ENCODE measurements at places on chromosomes 4 and X. TPM values are rescaled to one million over a fixed set of nuclear protein-coding genes. Genes with fewer than 3 reads are reported as not detected.
A peak's percentile ranks its signal among the peaks of the same experiment; 100 is the strongest.

PDCL2 gene
- not detected for total RNA-seq

RAP2C gene
- total RNA-seq, result 44.3 TPM

TRPC3 gene
- 0.24 TPM for total RNA-seq

ABCD1 gene
- 19.7 TPM for total RNA-seq

GPRASP1 gene
- 3.5 TPM for total RNA-seq

HAUS3 gene
- 11.7 TPM for total RNA-seq

AIMP1 gene
- total RNA-seq, result 41.2 TPM

SERPINA7 gene
- not detected for total RNA-seq

SMIM31 gene
- total RNA-seq, result not detected

TMEM187 gene
- total RNA-seq, result 19.3 TPM

MAGEA10 gene
- total RNA-seq, result not detected

DNA sequence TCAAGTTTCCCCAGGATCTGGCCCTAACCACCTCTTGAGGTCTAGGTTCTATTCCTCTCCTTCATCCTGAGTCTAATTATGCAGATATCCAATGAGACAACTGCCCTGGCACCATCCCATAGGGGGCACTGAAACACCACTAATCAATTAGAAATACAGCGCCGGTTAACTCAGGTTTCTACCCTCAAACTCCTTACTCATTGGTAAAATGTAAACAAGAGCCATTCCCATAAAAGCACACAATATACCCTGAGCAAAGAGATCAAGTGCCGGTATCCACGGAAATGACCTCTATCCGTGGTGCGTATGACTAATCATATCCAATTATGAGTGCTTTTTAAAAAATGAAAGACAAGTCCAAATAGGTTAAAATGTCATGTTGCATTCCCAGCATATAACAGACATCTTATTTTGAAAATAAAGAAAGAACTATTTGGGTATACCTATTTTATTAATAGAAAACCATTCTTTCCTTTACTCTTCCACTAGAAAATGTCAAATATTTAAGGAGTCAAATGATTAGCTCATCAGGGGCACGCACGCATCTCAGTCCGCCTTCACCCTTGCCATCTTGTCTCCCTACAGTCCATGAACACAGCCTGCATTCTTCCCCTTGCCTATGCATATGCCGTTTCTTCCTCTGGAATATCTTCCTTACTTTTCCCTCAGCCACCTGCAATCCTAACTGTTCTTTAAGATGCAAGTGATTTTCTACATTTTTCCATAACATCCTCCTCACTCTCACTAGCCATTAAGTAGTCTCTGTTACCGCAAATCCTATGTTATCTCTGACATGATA is 141.1 kb downstream of the MAML3 start:
- H3K27me3 ChIP-seq, result no peaks in the 10 kb centered on the region
- H3K27ac ChIP-seq, result peak overlapping the region; percentile 87
- peaks cover 2% of the 10 kb centered on the region for H3K36me3 ChIP-seq
- H3K4me1 ChIP-seq, result peaks cover 13% of the 10 kb centered on the region
- peak; percentile 88 for DNase-seq
- H3K4me3 ChIP-seq, result peak overlapping the region; percentile 12

GRCh38 chr4:173025131-173025530 is 143.5 kb upstream of the GALNT7 start:
- no peak overlapping the region for H3K4me3 ChIP-seq
- H3K27ac ChIP-seq, result no peak overlapping the region
- H3K36me3 ChIP-seq, result no peaks in the 10 kb centered on the region
- peaks cover 11% of the 10 kb centered on the region for H3K4me1 ChIP-seq

GRCh38 chrX:75784680-75785491 is at the start of gene MAGEE2:
MAGEE2 (minus strand) TSS chrX:75785254; CDS start chrX:75785051, 203 bp downstream.
- no peaks in the 10 kb centered on the region for H3K27me3 ChIP-seq
- no peak for DNase-seq
- no peaks in the 10 kb centered on the region for H3K4me1 ChIP-seq
- H3K36me3 ChIP-seq, result no peaks in the 10 kb centered on the region

- no peak overlapping the region for H3K27ac ChIP-seq
- DNase-seq, result no peak
- no peak overlapping the region for H3K4me3 ChIP-seq
- peaks cover 7% of the 10 kb centered on the region for H3K36me3 ChIP-seq
Measured at GRCh38 chrX:63434206-63434605, 83.1 kb upstream of the SPIN4 start.

GRCh38 chr4:57360681-57361080 is 250.5 kb upstream of the IGFBP7 start:
- H3K27ac ChIP-seq, result no peak overlapping the region
- no peak for DNase-seq
- H3K27me3 ChIP-seq, result peaks cover 4% of the 10 kb centered on the region
- no peaks in the 10 kb centered on the region for H3K36me3 ChIP-seq

- DNase-seq, result no peak
- no peak overlapping the region for H3K4me3 ChIP-seq
- H3K27me3 ChIP-seq, result no peaks in the 10 kb centered on the region
- H3K36me3 ChIP-seq, result peaks cover 12% of the 10 kb centered on the region
- H3K4me1 ChIP-seq, result peaks cover 3% of the 10 kb centered on the region
Measured at GRCh38 chr4:53267026-53267425, 98.8 kb downstream of the SCFD2 start.

GRCh38 chrX:19736389-19736788 is 151.0 kb downstream of the SH3KBP1 start:
- peaks cover 5% of the 10 kb centered on the region for H3K4me1 ChIP-seq
- no peaks in the 10 kb centered on the region for H3K27me3 ChIP-seq

DNA sequence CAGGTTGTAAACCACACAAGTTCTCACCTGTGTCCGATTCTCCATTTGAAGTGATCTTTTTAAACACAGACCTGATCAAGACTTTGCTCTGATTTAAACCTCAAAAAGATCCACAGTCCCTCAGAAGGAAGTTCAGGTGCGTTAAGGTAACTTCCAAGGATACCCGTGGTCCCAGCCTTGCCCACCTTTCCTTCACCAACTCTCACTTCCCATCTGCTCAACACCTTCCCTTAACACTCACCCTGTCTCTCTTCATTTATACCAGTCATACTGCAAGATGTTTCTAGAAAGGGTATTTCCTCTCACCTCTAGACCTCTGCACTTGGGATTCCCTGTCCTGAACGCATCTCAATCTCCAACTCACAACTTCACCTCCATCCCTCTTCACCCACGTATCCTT is 49.9 kb downstream of the ADGRA3 start:
- no peak overlapping the region for H3K27ac ChIP-seq
- no peaks in the 10 kb centered on the region for H3K27me3 ChIP-seq
- peaks cover 14% of the 10 kb centered on the region for H3K36me3 ChIP-seq
- no peak for DNase-seq
- no peak overlapping the region for H3K4me3 ChIP-seq

DNA sequence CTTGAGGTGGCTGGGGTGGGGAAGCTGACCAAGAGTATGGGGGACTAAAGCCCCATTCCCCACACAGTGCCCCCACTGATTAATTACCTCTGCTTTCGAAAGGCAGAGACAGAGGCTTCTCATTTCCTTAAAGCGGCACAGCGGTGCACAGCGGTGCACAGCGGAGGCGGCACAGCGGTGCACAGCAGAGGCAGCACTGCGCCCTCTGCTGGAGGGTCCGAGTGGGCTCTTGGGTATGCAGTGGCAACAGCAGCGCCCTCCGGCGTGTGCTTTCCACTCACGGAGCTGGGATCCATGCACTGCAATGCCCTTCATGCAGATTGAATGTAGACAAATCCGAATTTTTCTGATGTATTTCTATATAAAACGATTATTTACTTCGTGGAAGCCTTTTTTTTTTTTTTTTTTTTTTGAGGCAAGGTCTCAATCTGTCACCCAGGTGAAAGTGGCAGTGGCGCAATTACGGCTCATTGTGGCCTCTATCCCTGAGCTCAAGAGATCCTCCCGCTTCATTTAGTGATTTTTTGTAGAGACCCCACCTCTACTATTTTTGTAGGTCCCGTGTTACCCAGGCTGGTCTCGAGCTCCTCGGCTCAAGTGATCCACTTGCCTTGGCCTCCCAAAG is 19.7 kb upstream of the PRPS2 start:
- no peaks in the 10 kb centered on the region for H3K36me3 ChIP-seq
- peaks cover 32% of the 10 kb centered on the region for H3K27me3 ChIP-seq
- H3K4me1 ChIP-seq, result peaks cover 3% of the 10 kb centered on the region
- no peak for DNase-seq
- H3K27ac ChIP-seq, result no peak overlapping the region
- no peak overlapping the region for H3K4me3 ChIP-seq

- H3K4me3 ChIP-seq, result no peak overlapping the region
- no peaks in the 10 kb centered on the region for H3K36me3 ChIP-seq
- H3K27me3 ChIP-seq, result no peaks in the 10 kb centered on the region
- peaks cover 16% of the 10 kb centered on the region for H3K4me1 ChIP-seq
Measured at GRCh38 chr4:88533088-88533790, 9.7 kb upstream of the PYURF start.

DNA sequence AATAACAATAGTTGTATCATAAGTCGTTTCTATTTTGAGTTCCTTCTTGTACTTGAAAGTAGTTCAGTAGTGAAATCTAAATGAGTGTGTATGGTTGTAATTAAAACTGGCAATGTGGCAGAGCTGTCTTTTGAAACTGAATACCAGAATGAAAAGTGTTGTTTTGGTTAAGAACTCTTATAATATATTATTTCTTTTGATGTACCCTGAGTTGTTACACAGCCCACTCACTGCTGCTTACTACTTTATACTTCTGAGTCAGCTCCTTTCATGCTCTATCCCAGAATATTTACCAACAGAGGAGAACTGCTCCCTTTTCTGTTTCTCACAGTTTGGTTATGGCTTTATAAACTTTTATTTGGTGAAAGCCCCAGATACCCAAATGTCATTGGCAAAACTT is 28.8 kb downstream of the FAM199X start:
- peaks cover 11% of the 10 kb centered on the region for H3K36me3 ChIP-seq
- H3K4me3 ChIP-seq, result no peak overlapping the region
- no peaks in the 10 kb centered on the region for H3K4me1 ChIP-seq

GRCh38 chr4:34720571-34720970 is 1523.7 kb downstream of the ARAP2 start:
- H3K4me3 ChIP-seq, result no peak overlapping the region
- peaks cover 33% of the 10 kb centered on the region for H3K4me1 ChIP-seq
- no peaks in the 10 kb centered on the region for H3K36me3 ChIP-seq
- no peak overlapping the region for H3K27ac ChIP-seq
- DNase-seq, result no peak
